Stimulated activated CD4-positive, alpha-beta T cell treated with anti-CD3 and anti-CD28 coated beads, Interleukin-2, amount 100 ng/mL, for 4 hours (primary cell): ENCODE measurements at places on chromosomes 16 and 17.

- no peak for DNase-seq
These were observed 4.3 kb upstream of the WIPI1 start for GRCh38 chr17:68461589-68461988.

GRCh38 chr16:82092711-82093110 lies 57.7 kb downstream of the HSD17B2 start:
- DNase-seq = no peak

GRCh38 chr17:27295945-27296344 lies 2.0 kb downstream of the WSB1 start:
- no peak for DNase-seq

DNA sequence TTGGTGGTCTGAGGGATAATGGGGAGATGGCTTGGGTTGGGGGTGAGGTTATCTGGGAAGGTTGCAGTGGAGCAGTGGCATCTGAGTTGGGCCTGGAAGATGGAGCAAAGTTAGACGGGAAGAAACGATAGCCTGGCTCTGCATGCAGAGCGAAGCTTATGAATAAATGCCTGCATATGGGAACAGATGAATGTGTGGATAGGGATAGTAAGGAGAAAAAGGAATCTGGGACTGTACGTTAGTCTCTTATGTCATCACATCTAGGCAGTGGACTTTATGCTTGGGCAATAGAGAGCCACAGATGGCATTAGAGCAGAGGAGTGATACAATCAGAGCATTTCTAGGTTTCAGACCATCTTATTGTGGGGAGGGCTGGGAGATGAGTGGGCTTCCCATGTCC lies 33.0 kb downstream of the CPNE2 start:
- no peak for DNase-seq

- DNase-seq = peak; percentile 73
These were observed at the start of gene SIRT7 for GRCh38 chr17:81917565-81918332. TSS of gene SIRT7 (minus strand) at chr17:81918176. CDS start at chr17:81918131, 45 bp downstream.
